ENCODE measurements at places on chromosomes 11 and 22. TPM values are rescaled to one million over a fixed set of nuclear protein-coding genes. Genes with fewer than 3 reads are reported as not detected.

Gene PATE2
- total RNA-seq, result not detected

GRCh38 chr11:70486026-70486415 lies 87.7 kb downstream of the CTTN start:
- DNase-seq, result no peak

Gene SMTNL1
- not detected for total RNA-seq

GRCh38 chr22:34210301-34210700 lies 290.0 kb upstream of the LARGE1 start:
- no peak for DNase-seq

Gene PKDREJ
- not detected for total RNA-seq
